ENCODE measurements at places on chromosomes 12 and 14. TPM values are rescaled to one million over a fixed set of nuclear protein-coding genes. Genes with fewer than 3 reads are reported as not detected.

DNA sequence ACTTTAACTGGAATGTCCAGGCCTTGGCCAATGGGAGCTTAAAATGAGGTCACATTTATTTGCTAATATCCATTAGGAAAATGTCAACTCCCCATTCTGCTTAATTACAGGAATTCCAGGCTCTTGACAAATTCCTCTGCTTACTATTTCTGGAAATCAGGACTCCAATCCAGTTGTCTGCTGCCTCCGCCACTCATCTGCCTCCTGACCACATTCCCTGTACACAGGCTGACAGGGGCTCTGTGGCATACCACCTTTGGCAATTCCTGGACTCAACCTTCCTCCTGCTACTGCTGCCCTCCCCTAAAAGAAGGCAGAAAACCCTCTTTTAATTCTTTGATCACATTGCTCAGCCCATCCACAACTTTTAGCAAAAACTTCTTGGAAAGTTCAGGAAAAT lies 37.9 kb downstream of the KICS2 start:
- peak; percentile 63 for DNase-seq

Gene RASSF8
- total RNA-seq: 27.4 TPM

Gene ADAMTS20
- total RNA-seq: 0.31 TPM

GRCh38 chr14:93332397-93332852 lies 411 bp downstream of the BTBD7 start:
- peak; percentile 61 for DNase-seq

DNA sequence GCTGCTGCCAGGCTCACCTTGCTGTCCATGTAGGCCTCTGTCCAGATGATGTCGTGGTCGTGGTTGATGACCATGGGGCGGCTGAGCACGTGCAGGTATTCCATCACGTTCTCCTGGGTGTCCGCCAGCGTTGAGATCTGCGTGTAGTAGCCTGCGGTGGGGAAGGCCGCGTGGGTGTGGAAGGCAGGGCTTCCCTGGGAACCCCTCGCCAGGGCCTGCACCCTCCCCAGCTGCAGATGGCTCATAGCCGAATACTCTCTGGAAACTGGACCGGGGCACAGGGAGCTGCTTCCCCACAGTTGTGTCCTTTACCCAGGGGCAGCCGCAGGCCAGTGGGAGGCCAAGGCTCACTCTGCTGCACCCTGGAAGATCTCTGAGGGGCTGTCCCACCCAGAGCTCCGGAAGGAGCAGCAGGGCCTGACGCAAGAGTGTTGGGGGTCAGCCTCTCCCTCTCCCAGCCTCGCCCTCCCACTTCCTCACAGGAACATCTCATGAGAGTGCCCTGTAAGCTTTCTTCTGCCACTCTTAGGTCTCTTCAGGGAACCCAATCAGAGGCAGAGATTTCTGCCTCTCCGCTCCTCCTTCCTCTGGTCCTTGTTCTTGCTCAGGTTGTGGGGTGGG lies 35.5 kb downstream of the CACNA2D4 start:
- no peak for DNase-seq

DNA sequence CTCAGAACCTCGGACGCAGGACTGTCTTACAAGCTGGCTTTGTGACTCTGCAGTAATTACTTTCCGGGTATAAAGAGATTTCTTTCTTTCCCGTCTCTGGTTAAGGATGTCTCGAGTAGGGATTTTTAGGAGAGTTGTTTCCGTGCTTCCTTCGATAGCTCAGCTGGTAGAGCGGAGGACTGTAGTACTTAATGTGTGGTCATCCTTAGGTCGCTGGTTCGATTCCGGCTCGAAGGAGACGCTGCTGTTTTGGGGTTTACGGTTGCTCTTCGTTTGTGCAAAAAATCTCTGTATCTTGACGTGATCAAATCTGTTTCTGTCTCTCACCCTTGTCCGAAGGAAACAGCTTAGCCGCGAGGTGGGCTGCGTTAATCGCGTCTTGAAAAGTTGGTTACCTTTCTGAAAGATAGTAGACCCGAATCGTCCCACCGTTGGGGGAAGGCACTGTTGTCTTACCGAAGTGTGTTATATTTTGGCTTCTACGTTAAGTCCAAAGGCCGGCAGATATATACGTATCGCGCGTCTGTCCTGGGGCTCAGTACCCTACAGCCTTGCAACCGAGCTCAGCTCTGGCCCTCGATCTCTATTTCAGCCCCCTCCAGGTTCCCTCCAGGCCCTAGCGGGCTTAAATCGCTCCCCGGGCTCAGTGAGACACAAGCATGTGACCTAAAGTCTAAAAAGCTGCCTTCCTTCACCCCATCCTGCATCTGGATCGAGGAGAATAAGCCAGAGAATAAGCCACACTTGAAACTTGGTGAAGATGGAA lies 1.1 kb upstream of the RNASE4 start:
- DNase-seq: peak; percentile 92

- peak; percentile 95 for DNase-seq
Measured at GRCh38 chr12:89451841-89452251, 72.8 kb downstream of the GALNT4 start.

Gene RIC8B
- 8.7 TPM for total RNA-seq

- DNase-seq: no peak
Measured at GRCh38 chr12:99495799-99496198, 151.8 kb upstream of the GARIN6 start.

DNA sequence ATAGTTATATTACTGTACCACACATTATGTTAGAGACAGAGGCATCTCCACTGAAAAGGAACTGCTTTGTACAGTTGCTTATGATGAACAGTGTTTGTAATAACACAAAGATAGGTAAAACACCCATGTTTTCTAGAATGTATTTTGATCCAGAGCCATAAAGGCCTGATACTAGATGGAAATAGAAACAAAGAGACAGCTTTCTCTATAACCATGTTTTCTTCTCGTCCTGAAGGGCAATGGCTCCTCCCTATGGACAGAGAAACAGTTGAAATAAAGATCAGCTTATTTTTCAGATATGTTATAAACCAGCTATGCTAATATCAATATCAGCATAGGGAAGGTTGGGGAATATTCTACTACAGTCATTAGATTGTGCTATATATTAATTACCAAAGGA lies 109.2 kb downstream of the ATXN7L3B start:
- DNase-seq: peak; percentile 9

DNA sequence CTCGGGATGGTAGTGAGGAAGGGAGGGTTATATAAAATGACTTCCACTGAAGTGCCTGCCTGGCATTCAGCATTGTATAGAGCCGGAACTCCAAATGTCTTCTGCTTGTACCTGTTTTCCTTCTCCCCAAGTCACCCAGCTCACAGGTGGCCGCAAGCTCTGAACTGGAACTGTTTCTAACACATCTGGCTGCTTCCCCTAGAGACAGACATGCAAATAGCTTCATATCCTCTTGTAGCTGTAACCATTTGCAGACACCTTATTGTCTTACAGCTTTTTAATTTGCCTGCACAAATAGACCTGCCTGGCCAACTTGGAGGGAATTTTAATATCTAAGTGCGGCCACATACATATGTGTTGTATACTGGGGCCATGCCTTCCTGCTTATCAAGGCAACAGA lies 126.0 kb downstream of the CHST11 start:
- no peak for DNase-seq

Gene CLEC14A
- 0.10 TPM for total RNA-seq

GRCh38 chr12:102487226-102487625 lies 6.9 kb upstream of the IGF1 start:
- no peak for DNase-seq

- no peak for DNase-seq
Measured at GRCh38 chr14:105201156-105201924, 20.2 kb upstream of the NUDT14 start.

DNA sequence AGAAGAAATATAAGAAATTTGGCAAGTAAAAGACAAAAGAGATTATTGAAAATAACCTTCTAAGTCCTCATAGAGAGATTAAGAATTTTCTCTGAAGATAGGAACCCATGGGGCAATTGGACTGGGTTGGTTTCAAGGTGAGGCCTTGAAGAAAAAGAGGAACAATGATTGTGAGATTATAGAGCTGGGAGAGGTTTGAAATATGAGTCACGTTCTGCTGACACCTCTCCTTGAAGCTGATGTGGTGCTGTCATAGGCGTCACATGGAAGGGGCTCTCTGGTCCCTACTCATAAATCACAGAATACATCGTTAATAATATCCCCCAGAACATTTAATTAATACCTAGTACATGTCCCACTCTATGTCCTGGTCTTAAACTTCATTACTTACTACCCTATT lies 227.6 kb upstream of the PDE3A start:
- no peak for DNase-seq

DNA sequence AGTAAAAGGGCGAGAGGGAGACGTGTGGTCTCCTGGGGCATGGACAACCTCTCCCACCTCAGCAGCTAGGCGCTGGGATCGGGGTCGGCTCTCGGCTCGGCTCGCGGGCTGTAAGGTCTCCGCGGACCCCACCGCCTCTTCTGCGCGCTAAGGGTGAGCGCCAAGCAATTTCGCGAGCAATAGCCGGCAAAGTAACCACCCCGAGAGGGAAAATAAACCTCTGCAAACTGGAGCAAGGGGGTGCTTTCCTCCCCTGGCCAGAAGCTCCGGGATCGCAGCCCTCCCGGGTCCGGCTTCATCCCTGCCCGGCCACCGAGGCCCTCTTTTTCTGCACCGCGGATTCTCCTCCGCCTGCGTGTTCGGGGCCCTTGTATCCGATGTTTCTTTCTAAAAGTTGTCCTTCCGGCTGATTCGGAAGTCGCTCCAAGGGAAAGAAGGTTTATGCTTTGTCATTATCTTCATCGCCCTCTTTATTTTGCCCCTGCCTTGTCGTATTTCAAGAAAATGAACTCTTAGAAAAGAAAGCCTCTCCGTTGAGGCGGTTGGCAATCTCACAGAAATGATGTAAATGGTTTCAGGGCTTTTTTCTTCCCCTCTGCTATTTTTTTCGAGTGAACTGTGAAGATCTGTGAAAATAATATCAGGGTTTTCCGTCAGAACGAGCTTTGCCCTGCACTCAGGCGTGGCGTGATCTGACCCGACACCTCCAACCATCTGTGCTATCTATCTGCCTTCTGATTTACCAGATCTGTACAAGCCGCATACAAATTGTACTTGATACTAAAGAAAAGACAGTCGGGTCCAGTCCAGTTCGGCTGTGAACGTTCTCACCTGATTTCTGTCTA lies 1.7 kb upstream of the SIX6 start:
- DNase-seq: no peak
